ENCODE measurements at places on chromosomes 12 and 14.

GRCh38 chr12:84922693-84923092 lies 10.1 kb upstream of the SLC6A15 start:
- DNase-seq, result no peak

GRCh38 chr14:93102141-93102540 lies 13.6 kb downstream of the ITPK1 start:
- no peak for DNase-seq

DNA sequence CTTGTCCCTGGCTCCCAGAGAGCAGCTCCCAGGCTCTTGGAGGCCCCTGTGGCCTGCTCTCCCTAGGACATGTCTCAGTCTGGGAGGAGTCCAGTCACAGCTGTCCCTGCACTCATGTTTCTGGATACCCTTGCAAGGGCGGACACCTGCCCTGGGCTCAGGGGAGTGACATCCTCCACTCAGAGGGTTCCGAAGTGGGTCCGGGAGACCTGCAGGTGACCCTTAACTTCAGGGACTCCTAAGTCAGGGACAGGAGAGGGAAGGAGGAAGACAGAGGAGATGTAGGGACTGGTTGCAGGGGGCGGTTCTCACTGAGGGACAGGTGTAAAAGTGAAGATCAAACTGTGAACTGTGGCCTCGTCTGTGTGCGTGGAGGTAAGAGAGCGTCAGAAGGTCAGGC lies 37.6 kb downstream of the CACNA2D4 start:
- DNase-seq, result no peak

GRCh38 chr12:3380200-3381043 lies 110.6 kb upstream of the PRMT8 start:
- no peak for DNase-seq

DNA sequence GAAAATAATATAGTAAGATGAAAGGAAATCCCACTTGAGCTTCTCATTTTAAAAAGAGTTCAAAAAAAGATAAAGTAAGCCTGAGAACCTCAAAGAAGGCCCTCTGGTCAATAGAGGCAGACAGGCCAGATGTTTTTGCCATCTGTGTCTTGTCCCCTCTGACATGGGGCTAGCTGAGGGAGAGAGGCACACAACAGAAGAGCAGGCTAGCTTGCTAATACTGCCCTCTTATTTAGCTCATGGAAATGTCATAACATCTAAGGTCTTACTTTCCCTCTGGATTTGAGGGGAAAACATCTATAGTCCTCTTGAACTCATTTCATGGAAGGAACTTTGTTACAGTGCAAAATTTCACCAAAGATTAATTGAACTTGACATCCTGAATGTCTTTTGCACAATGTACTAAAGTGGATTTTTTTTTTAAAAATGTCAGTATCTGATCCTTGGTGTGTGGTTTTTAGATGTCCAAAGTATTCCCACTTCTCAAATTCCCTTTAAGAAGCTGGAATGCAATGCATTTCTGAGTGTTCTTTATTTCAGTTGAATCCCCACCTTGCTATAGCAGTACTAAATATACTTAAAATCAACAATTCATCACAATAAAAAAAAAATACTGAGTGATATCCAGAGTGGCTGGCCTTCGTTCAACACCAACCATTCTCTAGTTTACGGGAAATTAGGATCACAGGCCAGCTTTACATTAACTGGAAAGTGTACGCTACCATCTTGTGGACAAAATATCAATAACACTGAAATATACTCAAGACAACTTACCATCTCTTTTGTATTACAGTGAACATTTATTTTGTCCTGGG lies 176.7 kb downstream of the PAH start:
- no peak for DNase-seq

GRCh38 chr12:90299121-90299520 lies 590.5 kb upstream of the ATP2B1 start:
- no peak for DNase-seq

GRCh38 chr14:73887694-73888459 lies 1.2 kb downstream of the ZNF410 start:
- DNase-seq, result no peak

DNA sequence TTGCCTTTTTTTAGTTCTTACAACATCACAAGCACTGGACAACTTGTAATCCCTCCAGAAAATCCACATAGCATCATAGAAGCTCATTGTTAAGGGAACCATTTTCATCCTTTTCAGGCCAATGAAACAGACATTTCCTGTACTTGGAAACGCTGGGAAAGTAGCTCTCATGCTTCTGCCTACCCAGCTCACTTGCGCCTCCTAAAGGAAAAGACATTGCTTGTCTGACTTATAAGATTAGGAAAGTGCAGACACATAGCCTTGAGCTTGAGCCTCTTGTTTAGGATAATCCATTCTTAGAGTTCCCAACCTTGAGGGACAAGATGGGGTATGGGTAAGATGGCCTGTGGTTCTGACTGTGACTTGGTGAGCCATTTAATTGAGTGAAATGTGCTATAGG lies 589.5 kb downstream of the NOVA1 start:
- no peak for DNase-seq

- no peak for DNase-seq
Observed at GRCh38 chr12:57609101-57609780, 2.0 kb upstream of the ARHGEF25 start.

GRCh38 chr14:94748667-94749347 lies 21.1 kb downstream of the GSC start:
- DNase-seq, result no peak
